ENCODE measurements at places on chromosomes 4 and X.

- DNase-seq, result no peak
Measured at GRCh38 chr4:110610620-110610939, 12.3 kb downstream of the PITX2 start.

DNA sequence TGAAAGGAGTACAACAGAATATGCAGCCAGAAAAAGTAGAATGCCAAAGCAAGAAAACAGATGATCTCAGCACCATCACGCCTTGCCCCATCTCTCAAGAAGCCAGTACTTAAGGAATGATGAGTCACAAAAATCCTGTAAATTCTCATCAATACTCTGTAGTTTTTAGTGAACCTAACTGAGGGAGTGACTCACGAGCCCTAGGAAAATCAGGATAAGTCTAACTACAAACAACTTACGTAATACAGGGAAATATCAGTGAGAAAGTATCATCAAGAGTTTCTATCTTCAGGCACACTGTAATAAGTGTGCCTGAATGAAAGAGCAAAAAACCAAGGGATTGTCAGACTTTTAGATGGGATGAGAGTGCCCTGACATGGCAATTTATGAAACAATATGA lies 644.4 kb downstream of the STPG2 start:
- DNase-seq, result no peak

GRCh38 chr4:56863441-56864139 lies 42.1 kb upstream of the SPINK2 start:
- DNase-seq, result no peak

DNA sequence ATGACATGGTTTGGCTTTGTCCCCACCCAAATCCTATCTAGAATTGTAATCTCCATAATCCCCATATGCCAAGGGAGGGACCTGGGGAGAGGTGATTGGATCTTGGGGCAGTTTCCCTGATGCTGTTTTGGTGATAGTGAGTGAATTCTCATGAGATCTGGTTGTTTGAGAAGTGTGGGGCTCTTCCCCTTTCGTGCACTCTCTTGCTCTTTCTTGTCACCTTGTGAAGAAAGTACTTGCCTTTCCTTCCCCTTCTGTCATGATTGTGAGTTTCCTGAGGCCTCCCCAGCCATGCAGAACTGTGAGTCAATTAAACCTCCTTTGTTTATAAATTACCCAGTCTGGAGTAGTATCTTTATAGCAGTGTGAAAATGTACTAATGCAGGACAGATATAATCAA lies 36.4 kb upstream of the FREM3 start:
- no peak for DNase-seq

GRCh38 chr4:40656201-40656863 lies 26.7 kb upstream of the RBM47 start:
- no peak for DNase-seq

GRCh38 chr4:41748074-41748570 lies 403 bp downstream of the PHOX2B start:
- DNase-seq, result no peak
